Left colon (tissue), 2 donors: ENCODE measurements at places on chromosomes 6 and 20. TPM values are rescaled to one million over a fixed set of nuclear protein-coding genes. Genes with fewer than 3 reads are reported as not detected.

DNA sequence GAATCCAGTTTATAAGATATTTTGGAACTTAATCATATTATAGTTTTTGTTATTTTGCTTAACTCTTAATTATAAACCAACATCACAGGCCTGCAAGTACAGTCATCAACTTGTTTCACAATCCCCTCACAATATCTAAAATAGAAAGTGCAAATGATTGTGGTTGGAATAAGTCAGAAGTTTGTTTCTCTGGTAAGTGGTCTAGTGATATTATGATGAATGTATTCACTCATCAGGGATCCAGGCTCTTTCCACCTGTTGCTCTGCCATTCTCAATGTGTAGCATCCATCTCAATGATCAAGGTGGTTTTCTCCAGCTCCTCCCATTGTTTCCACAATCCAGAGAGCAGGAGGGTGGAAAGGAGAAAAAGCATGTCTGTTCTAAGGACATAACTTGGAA, 54.2 kb downstream of the OPN5 start:
- no peak for DNase-seq

GRCh38 chr6:23175391-23175790, 606.0 kb downstream of the HDGFL1 start:
- DNase-seq: no peak

DNA sequence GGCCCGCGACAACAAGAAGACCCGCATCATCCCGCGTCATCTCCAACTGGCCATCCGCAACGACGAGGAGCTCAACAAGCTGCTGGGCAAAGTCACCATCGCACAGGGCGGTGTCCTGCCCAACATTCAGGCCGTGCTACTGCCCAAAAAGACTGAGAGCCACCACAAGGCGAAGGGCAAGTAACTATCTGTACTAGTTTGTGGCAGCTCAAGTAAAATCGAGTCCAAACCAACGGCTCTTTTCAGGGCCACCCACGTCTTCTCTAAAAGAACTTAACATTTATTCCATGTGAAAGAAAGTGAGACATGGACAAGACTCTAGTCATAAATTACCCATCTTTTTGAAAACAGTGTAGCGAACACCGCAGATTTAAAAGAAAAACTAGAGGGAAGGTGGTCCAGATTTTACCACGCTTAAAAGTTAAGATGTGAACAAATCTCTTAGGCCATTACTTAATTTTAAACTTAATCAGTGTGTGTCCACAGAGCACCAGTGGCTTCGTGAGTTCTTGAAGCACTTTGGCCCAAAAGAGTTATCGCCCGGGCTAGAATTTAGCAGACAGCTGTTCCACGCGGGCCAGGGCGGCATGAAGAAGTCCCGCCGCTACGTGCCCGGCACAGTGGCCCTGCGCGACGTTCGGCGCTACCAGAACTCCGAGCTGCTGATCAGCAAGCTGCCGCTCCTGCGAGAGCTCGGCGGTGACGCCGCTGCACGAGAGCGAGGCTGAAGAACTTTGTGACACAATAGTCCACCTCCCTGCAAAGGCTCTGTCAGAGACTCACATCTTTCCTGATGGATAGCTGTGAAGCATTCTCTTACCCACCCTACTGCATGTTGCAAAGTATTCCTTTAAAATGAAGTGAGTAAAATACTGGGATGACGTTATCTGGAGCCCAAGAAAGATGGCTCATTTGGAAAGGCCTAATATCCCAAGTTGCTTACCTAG, 113.9 kb upstream of the PRSS16 start:
- peak; percentile 74 for DNase-seq

DNA sequence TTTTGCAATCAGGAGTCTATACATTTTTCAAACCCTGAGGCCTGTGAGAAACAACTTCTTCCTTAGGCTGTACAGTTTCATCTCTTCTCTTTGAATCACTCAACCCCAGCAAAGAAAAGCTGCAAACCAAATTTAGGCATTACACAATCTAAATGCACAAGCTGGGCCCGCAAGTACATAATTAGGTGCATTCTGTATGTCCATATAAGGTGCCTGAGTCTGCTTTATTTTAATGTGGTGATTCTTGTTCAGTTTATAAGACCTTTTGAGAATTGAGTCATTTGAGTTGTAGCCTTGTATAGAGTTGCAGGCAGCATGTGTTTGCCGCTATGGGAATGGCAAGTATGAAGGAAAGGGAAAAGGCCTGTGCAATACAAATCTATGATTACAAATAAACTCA, 709.6 kb upstream of the MARCKS start:
- no peak for DNase-seq

DNA sequence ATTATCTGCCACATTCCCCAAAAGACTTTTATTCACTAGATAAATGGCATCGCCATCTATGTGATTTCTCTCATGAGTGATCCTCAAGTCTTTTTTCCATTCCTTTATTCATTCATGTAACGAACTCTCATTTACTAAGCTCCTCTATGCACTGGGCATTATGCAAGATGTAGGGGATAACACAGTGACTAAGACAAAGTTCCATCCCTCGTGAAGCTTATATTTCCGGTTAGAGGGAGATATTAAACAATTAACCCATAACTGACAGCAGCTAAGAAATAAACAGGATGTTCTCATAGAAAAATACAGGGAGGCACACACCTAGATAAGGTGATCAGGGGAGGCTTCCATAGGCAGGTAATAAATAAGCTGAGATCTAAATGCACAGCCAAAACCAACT, 17.2 kb upstream of the PREX1 start:
- no peak for DNase-seq

DNA sequence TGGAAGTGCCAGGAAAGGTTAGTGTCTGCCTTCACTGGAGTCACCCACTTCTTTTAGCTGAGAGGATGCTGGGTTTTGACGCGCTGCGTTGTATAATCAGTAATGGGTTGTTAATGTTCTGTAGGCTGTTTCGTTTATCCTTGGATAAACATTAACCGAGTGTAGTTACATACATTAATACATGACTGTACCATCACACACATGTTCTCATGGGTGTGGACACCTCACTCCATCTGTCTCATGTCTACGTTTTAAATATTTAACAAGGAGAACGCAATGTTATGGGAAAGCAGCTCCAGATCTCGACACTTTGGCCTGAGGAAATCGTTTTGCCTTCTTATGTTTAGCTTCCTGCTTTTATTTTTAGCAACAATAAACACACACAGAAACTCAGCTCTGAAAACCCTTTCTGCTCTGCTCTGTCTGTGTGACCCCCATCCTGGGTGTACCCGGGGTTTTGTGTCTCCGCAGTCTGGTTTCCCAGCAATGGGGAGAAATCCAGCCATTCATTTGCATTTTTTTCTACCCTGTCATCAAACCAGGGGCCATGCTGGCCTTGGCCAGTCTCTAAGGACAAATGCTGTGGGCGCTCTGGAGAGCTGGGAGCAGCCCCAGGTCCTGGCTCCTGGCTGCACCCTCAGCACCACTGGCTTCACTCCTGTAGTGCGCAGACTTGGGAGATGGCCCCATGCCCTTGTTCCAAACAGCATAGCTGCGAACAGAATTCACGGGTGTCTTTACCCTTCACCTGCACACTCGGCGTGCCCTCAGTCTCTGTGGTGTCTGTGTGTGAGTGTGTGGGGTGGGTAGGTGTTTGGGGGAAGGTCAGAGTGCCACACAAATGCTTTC, 110.8 kb downstream of the ERMARD start:
- no peak for DNase-seq

DNA sequence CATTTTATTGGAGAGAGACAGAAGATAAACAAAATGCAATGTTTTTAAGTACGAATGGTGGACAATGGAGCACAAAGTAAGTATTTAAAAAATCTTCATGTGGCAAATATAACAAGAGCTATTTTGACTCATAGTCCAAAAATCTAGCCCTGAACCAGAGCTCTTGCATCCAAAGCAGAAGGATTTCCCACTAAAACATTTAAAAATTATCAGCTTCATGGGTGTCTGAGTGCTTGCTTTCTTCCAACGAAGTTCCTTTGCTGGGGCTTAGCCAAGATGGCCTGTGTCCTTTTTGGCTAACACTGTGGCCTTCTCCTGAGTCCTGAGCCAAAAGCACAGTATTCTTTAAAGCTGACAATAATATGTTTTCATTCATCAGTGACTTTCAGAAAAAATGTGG, 161.7 kb downstream of the RIMS1 start:
- DNase-seq: no peak

GRCh38 chr6:129369737-129370136, 340.2 kb downstream of the ARHGAP18 start:
- DNase-seq: no peak

DNA sequence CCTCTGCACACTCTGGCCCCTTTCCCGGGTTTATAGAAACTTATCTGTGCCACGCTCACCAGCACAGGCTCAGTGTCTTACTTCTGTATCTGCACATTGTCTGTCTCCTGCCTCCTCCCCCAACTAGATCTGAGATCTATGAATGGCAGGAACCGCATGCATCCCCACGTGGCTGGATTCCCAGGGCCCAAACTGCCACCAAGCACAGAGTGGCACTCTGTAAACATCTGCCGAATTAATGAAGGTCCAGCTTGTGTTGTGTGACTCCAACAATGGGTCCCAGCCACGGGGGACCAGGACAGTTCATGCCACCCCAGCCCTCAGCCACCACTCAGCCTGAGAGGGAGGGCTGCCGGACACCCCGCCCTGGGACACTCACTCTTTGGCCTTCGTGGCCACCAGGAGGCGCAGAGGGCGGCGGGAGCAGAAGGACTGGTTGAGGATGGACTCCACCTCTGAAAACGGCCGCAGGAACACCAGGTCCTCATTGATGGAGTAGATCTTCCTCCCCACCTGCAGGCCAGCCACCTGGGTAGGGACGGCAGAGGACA, 171.1 kb downstream of the PREX1 start:
- no peak for DNase-seq

PROKR2 gene
- total RNA-seq: not detected

KIF16B gene
- 71.1 TPM for total RNA-seq
